ENCODE measurements at places on chromosomes 2 and 18.

DNA sequence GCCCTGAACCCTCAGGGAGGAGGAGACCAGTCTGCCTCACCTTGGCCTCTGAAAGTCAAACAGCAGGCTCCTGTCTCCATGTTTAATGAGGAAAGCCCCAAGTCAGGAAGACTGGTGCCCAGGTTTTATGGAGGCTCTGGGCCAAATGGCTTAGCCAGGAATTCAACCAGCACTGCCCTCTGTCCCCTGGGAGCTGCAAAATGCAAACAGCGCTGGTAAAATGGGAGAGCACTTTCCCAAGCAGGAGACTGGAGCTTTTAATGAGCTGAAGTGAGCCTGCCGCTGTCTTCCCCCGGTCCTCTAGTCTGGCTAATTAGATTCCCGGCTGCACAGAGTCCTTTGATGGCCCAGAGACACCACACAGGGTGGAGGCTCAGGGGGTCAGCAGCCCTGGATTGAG is 276.0 kb upstream of the TRIB2 start:
- DNase-seq, result no peak

- DNase-seq, result no peak
Observed at GRCh38 chr2:82511894-82512293, 1947.2 kb downstream of the SUCLG1 start.

DNA sequence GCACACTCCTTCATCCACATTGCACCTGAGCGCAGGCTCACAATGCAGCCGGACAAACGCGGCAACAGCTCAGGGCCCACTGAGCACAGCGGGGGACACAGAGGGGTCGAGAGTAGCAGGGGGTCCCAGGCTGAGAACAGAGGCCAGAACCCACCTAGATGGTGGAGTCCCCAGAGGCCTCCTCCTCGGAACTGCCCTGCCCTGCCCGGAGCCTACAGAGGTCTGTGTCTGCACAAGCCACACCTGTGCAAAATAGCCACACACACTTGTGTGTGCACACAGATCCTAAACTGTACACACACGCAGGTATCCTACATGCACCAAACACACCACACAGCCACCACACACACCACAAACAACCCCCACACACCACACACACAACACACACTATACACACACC is 72.8 kb downstream of the TMEM18 start:
- no peak for DNase-seq

DNA sequence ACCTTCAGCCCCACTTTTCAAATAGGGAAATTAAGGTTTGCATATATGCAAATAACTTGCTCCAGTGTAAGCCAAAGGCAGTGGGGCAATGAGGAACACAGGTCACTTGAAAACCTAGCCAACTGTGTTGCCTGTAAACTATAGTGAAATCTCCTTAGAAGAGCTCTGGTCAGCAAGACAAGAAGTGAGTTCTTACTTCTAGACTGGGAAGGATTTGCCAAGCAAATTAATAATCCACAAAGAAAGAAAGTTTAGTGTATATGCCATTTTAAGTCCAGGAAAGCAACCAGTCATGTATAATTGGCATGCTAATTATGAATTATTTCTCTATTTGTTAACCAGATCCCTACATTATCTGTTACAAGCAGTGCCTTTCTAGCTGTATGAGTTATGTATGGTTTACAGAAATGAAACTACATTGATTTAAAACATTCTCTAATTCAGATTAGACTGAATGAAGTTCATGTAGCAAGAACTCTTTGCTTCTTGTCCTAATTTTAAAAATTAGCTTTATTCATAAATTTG is 129.9 kb downstream of the MTX2 start:
- no peak for DNase-seq

- no peak for DNase-seq
Observed at GRCh38 chr2:42459296-42459695, 34.5 kb downstream of the KCNG3 start.

- DNase-seq, result no peak
Observed at GRCh38 chr2:184680825-184681224, 82.5 kb downstream of the ZNF804A start.

GRCh38 chr2:200286578-200286977 is 19.9 kb upstream of the SPATS2L start:
- no peak for DNase-seq

DNA sequence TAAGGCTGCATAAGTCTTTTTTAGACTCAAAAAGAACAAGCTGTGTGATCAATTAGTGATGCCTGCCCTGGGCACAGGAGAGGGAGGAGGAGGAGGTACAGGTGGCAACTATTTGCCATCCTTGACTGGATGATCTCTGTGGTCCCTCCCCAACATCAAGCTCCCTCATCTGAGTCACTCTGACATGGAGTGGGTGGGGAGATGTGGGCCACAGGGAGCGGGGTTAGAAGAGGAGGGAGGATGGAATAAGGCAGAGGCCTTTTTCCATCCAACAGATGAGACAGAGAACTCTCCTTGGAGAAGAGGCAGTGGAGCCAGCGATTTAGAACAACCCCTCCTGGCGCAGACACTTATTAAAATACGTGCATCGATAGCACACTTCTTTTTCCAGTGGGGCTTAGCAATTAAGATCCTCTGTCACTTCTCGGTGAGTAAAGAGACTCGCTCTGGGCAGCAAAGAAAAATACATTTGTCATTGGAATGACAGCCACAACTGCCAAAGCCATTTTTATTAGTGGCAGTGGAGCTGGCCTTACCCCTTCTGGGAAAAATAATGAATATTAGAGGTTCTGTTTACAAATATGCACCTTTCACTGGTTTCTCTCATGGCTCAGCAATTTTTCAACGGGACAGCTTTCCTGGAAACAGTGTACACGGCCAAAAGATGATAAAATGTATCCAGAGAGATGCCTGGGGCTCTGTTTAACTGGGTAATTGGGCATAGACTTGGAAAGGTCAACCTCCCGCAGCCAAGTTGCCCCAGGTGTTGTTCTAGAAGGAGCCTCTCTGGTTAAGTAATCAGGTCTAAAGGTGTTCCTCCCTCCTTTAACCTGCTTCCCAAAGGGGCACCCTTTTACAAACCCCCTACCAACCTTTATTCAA is 238.4 kb upstream of the CXCR4 start:
- DNase-seq, result no peak

DNA sequence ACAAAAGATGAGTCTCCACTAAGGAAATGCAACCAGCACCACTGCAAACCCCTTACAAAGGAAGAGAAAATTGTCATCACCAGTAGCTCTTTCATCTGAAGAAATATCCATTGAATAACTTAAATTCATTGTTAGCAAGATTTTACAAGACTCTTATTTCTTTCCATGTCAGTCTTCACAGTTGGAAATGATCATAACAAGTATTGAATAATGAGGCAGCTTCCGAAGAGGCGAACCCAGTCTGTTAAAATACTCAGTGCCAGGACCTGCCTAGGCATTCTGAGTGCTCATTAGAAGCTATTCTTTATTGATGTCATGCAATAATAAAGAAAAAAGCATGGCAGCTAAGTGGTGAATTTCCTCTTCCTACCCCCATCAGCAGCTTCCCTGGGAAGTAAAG is 33.5 kb downstream of the NOSTRIN start:
- DNase-seq, result no peak

- no peak for DNase-seq
Observed at GRCh38 chr2:60523963-60524362, 29.5 kb downstream of the BCL11A start.

DNA sequence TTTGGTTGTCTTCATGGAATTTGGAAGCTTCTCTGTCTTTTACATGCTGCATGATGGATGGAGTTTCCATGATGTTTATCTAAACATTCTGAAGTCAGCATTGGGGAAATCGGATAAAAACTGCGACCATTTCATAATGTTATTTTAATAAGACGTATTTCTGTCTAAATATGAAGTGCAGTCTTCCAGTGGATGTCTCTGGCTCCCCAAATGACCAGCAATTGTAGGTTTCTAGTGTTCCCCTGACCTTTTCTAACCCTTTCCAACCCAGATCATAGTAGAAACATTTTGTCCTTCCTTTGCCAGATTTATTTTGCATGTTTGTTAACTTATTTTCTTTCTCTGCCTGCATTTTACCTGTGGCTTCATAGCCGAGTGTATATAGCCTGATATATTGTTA is 559.3 kb downstream of the ADCYAP1 start:
- no peak for DNase-seq

- DNase-seq, result no peak
Observed at GRCh38 chr2:60226943-60227342, 326.5 kb downstream of the BCL11A start.

- no peak for DNase-seq
Observed at GRCh38 chr2:164764996-164765395, 76.6 kb downstream of the COBLL1 start.

DNA sequence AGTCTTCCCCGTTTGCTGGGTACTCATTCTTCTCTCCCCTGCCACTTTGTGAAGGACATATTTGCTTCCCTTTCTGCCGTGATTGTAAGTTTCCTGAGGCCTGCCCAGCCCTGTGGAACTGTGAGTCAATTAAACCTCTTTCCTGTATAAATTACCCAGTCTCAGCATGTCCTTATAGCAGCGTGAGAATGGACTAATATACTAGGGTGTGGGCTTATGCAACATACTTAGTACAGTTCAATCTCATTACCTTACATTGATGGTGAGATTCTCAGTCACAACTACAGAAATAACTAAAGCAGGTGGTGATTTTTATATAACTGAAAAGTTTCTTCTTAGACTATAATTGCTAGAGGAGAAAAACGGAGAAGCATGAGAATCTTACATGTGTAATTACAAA is 237.9 kb upstream of the MMADHC start:
- no peak for DNase-seq

- peak; percentile 60 for DNase-seq
Observed at GRCh38 chr2:73053316-73054114, 18.0 kb downstream of the SFXN5 start.

DNA sequence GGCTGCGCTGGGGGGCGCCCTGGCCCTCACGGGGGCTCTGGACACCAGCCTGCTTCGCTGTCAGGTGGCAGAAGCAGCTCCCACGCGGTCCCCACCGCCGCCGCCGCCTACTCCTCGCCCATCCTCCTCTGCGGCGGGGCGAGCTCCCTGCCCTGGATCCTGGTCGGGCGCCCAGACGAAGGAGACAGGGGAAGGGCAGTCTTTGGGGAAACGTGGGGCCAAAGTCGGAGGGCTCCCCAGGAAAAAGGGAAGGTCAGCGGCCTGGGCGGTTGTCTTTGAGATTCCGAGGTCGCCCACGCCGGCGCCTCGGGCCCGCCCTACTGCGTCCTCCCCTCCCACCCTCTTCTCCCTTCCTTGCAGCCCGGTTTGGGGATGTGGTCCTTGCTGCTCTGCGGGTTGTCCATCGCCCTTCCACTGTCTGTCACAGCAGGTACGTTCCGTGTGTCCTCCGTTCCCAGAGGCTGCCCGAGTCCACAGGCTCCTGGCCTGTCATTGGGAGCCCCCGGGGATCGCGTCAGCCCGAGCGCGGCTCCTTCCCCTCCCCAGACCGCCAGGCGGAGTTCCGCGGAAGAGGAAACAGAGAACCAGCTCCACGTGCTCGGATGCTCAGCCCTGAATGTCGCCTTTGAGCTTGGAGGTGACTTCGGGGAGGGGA is 800 bp downstream of the IL1RL2 start:
- no peak for DNase-seq

DNA sequence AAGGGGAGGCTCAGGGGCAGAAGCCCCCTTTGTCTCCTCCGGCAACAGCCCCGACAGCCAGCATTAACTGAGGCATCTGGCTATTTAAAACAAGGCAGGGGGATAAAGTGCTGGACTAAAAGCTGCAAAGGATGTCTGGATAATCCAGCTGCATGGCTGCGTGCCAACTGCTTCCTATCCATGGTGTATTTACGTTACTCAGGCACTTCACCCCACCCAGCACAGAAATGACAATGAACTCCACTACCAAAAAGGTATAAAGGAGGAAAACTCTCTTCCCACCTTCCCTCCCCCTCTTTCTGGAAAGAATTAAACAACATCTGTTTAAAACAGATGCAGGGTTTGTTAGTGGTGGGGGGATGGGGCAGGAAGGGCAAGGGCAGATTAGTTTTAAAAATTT is 82.5 kb downstream of the SPRED2 start:
- DNase-seq, result no peak

GRCh38 chr2:97355887-97356286 is 233.8 kb downstream of the ANKRD36B start:
- DNase-seq, result no peak

GRCh38 chr2:120453635-120453998 is 107.7 kb downstream of the INHBB start:
- no peak for DNase-seq

DNA sequence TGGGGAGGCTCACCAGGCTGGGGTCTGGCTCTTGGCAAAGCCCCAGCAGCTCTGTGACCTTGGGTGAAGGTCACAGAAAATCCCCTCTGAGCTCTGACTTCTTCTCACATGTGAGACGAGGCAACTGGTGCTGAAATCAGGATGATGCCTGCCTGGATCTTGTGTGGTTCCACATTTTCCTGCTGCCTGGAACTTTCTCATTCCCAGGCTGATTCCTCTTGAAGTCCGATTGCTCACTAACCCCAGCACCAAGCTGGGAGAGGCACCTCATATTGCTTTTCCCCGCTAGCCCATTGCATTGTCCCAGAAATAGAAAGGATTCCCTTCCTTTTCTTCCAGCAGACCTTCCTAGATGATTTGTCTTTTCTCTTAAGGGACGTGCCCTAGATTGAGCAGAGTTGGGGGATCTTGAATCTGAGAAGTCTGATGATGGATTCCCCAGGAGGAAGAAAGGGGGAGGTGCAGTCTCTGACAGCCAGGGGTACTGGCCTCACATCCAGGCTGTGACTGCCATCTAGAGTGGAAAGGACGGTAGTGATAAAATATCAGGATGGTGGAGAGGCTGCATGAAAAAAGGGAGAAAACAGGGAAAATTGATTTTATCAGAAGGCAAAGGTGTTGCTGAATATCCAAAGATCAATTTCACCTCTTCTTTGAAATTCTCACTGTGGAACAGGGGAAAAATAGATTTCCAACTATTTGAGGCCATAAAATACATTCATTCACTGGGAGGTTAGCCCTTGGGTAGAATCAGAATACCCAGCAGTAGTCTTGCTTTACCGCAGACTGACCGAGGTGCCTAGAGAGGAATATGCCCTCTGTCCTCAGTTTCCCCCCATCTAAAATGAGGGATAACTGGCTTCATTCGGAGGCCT is 96.3 kb downstream of the FAM210A start:
- peak; percentile 88 for DNase-seq

DNA sequence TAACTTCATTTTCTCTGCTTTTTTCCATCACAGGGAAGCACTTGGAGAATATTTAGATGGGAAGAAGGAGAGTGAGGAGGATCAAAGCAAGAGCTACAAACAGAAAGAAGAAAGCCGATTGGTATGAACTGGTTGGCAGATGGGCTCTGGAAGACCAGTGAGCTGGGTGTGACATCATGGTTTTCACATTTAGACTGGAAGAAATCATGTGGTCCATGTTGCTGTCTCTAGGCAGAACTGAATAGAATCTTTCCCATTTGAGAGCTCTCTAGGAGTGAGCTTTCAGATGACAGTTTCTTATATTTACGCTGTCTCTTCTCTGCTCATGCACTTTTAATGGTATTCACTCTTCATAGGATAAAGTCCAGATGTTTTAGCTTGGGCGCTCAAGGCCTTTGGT is 12.6 kb downstream of the DRC1 start:
- DNase-seq, result no peak

DNA sequence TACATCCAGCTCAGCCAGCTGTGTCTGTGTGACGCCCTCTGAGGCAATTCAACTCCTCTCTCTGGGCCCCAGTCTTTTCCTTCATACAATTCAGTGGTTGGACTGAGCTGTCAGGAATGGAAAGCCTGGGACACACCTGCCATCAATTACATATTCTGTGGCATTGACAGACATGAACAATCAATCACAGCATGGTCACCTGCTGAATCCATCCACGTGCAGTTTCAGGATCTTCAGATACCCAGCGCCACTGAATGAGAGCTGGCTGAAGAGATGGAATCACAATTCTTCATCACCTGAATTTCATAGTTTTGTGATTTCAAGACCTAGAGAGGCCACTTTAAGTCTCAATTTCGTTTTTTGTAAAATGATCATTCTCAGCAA is 5.1 kb downstream of the ADRA2B start:
- no peak for DNase-seq

- no peak for DNase-seq
Observed at GRCh38 chr18:35178260-35178659, 62.6 kb upstream of the ZNF397 start.

Measured in putamen (tissue), 1 donor.